NCI-H510A treated with DMSO at 0.1 percent for 48 hours (cell line): ENCODE measurements at places on chromosomes 5 and 9.
A peak's percentile ranks its signal among the peaks of the same experiment; 100 is the strongest.

- DNase-seq = no peak
Measured at GRCh38 chr5:40291338-40291737, 388.4 kb upstream of the PTGER4 start.

GRCh38 chr9:81264516-81264915, 424.8 kb downstream of the TLE1 start:
- no peak for DNase-seq

- DNase-seq = peak; percentile 64
Measured at GRCh38 chr5:88883059-88883835, at the start of gene MEF2C. TSS of gene MEF2C (minus strand) at chr5:88883184. CDS start at chr5:88823788, 59,396 bp downstream.

DNA sequence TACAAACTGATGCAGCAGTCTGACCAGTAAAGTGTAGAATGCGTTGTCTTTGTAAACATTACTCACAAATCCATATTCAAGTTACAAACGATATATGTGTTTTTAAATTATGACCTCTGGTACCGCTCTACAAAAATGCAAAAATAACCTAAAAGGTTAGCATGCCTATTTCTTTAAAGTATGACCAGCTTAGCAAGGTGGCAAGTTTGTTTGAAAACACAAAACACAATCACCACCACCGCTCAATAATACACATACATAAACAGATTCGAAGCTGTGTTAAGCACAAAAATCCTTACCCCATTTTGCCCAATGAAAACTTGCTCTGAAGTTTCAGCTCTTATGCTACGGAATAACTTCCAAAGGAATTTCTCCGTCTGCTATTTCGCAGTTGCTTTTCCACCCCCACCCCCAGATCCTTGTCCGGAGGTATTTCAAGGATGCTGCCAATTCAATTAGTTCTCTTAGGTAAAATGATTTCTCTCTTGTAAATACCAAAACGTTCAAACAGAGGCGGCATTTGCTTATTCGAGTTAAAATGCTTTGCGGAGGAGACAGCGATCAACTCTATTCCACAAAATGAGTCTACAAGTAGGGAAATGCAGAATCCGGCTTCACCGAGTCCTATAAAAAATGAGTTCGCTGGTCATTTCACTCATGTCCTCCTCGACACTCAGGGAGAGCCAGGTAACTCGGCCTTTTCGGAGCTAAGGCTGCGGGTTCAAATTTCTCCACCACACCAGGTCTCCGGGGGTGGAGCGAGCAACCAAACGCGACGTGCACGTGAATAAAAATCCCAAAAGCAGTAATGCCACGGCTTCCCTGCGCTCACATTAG, 1.2 kb downstream of the HOMER1 start:
- DNase-seq = no peak

DNA sequence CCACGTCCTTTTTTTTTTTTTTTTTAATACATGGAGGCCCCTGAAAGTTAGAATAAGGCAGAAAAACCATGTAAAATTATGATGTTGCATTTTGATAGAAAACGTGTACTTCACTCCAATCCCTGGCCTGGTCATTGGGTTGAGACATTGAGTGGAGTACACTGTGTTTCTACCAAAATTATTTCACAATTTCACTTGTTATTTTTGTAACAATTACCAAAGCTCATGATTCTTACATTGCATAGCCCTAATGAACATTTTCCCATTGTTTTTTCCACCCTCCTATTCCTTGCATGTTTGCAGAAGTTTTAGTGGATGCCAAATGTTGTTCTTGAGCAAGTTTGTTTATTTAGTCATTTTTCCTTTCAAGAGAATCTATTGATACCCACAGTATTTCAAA, 21.9 kb downstream of the MAMDC2 start:
- no peak for DNase-seq
